ENCODE measurements at places on chromosomes 4 and X.

DNA sequence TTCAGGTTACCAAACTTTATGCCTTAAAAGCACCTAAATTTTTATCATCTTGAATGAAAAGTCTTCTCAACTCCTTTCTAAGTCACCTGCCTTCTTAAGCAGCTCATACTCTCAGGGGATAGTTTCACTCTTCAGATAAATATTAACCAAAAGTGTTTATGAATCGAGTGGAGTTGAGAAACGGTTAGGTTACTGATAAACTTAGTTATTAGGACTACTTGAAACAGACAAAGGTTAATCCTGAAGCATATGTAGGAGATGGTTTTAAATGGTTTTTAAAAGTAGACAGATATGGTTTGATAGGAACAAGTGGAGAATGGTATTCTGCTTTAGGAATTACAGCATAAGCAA, 32.8 kb downstream of the CLDN22 start:
- no peak for DNase-seq

- DNase-seq, result peak; percentile 45
Measured at GRCh38 chrX:53287493-53288138, 6.2 kb upstream of the IQSEC2 start.

- peak; percentile 57 for DNase-seq
Measured at GRCh38 chrX:119516157-119516702, 48.0 kb downstream of the SLC25A5 start.

DNA sequence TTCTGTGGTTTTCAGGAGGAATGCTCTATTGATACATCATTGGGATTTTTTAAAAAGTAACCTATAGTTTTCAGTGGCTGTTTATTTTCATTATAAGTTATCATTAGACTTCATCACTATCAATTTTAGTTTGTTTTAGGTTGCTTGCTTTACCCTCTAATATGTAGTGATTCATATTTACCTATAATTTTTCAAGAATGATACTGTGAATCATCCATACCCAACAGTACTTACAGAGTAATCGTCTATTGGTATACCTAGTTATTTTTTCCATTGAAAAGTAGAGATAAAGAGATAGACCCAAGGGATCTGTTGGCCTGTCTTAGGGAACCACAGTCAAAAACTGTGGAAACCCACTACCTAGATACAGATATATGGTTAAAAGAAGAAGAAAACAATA, 83.3 kb downstream of the KLHL34 start:
- DNase-seq, result no peak

GRCh38 chrX:153927672-153927921, 1.5 kb upstream of the ARHGAP4 start:
- DNase-seq, result no peak

DNA sequence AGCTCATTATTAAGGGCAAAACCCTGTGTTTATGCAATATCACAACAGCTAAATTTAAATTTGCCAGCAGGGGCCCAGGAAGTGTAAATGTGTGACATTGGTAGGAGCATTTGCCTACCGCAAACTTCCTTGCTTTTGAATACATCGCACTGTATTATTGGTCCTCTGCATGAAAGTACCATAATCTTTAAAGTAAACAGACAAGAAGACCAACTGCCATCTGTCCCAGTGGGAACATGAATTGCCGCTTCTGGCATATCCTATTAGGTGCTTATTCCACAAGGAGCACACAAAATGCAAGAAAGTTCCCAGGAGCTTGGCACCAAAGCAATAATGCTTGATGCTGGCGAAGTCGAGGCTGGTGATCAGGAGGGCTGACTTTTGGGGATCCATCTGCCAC, 51.3 kb downstream of the SOD3 start:
- no peak for DNase-seq

GRCh38 chrX:24658421-24658820, 11.3 kb upstream of the PCYT1B start:
- no peak for DNase-seq

- DNase-seq, result no peak
Measured at GRCh38 chr4:97646997-97647396, 496.3 kb downstream of the STPG2 start.

DNA sequence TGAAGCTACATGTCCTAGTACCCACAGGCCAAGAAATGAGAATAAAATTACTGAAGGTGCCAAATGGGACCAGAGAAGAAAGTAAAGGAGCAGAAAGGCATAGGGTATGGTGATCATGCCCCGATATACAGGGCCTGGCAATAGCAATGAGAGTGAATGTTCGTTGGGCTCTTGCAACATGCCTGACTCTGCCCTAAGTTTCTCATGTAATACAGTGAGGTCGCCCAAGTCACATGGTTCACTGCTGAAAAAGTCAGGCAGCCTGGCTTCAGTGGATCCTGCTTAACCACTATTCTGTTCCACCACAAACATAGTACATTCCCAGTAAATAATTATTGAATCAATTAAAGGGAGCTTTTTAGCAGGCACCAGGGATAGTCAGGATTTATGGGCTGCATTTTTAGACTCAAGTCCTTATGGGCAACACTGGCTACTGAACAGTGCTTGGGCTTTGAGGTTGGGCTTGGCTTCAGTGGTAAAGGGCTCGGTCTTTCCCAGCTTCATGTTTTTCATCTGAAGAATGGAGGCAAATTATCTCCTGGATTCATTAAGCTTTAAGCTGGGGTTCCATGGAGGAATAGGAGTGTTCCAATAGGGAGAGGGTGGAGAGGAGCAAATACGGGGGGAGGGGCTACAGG, 67.1 kb upstream of the ZNF518B start:
- no peak for DNase-seq

- DNase-seq, result no peak
Measured at GRCh38 chr4:175946472-175947116, 119.0 kb upstream of the WDR17 start.

- no peak for DNase-seq
Measured at GRCh38 chrX:44970709-44971108, 97.7 kb downstream of the KDM6A start.

GRCh38 chr4:149738156-149738555, 77.5 kb downstream of the IQCM start:
- DNase-seq, result no peak

GRCh38 chr4:72128741-72129140, 96.9 kb downstream of the NPFFR2 start:
- no peak for DNase-seq

DNA sequence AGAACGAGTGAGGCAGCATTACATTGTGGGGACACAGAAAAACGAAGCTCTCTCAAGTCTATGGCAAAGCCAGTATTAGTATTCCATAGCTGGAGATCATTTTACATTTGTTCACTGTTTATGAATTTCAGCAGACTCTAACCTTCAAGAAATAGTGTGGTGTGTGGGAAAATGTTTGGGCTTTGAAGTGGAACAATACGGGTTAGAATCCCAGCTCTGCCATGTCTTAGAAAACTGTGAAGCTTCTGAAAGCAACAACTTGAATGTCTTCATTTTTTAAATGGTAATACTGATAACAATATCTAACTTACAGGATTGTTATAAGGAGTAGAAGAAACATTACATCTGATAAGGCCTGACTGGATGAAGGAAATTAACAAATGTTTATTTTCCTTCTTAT, 217.7 kb downstream of the NR3C2 start:
- no peak for DNase-seq

DNA sequence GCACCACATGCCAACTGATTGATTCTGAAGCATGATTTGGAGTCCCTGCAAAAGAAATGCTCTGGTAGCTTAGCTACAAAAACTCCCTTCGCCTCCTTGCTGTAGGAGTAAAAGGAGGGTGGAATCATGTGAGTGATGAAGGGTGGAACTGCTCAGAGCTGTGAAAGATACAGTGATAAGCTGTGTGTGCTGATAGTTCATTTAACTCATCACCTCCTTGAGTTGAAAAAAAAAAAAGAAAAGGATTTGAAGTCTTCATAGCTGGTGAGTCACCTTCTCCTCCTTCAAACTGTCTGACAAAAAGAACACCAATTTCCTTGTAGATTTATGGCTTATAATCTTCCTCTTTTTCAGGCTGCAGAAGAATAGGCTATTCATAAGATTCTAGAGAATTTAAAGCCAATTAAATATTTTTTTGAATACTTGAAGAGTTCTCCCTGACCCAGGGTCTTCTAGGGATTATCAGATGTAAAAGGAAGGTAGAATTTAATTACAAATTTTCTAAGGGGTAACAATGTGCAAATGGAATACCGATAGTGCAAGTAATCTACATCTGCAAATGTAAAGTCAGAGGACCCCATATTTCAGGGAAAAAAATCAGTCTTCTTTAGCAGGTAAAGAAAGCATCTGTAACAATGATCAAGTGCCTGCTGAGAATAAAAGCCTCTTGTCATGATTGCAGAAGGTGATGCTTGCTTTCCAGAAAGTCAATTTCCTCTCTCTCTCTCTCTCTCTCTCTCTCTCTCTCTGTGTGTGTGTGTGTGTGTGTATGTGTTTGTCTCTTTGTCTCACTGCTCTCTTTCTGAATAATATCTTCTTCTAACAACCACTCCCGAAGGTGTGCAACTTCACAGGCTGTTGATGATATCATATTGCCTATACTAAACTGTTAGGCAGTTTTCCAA, 208.8 kb upstream of the VEGFC start:
- DNase-seq, result no peak

DNA sequence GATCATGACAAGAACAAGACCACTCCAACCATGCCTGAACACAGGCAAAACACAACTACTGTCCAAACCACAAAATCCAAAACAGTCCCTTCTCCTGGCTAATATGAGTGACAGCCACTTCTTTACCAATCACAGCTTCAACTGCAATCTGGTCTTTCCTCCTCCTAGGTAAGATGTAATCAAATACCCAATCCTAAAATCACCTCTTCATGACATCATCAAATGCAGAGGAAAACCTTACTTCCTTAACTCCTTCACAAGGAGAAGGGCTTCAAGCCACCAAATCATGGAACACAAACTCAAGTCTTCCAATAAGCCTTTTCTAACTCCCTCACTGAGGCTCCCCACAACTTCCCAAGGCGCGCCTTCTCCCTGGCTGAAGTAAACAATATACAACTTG, 4.4 kb upstream of the MSL3 start:
- no peak for DNase-seq

DNA sequence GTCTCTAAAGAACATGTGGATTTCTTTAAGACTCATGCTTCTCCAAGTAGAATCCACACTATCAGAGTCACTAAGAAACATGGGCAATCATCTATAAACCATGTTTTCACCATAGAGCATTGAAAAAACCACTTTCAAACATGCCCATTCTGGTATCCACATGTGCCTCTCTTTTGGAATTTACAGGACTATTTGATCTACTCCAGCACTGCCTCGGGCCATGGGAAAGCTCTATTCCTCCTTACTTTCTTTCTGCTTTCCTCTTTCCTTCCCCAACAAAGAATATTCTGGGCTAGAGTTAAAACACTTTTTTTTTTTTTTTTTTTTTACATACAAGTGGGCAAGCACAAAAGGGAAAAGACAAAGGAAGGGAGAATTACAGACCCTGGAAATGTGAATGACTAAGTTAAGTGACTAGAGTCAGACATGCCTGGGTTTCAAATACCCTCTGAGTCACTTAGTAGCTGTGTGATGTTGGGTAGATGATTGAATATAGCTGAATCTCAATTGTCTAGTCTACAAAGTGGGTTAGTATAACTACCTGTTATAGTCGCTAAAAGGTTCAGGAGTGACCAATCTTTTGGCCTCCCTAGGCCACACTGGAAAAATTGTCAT, 847.7 kb upstream of the INTU start:
- DNase-seq, result no peak

GRCh38 chr4:118224243-118224829, 128.5 kb downstream of the PRSS12 start:
- no peak for DNase-seq

GRCh38 chrX:27815209-27815608, 7.4 kb downstream of the MAGEB10 start:
- no peak for DNase-seq

GRCh38 chrX:9885150-9885549, 82.0 kb upstream of the CLDN34 start:
- no peak for DNase-seq

Data from PC-9 (cell line).